ENCODE measurements at places on chromosomes 5 and 9.
A peak's percentile ranks its signal among the peaks of the same experiment; 100 is the strongest.

DNA sequence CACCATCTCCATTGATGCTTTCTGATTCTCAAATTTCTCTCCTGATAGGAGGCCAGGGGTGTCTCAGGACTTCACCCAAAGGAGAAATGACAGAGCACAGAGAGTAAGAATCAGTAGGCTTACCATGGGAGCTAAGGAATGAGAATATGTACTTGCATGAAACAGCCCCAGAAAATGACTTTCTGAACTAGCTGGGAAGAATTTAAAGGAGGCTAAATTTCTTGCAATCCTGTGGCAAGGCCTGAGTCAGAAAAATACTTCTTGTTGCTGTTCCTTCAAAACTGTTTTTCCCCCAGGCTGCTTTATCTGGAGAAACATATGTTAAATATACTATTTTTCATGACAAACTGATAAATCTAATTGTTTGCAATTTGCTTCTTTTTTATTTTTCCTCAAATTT lies 53.4 kb upstream of the FBXL7 start:
- DNase-seq = no peak

- DNase-seq = no peak
Measured at GRCh38 chr5:171493646-171494393, 74.4 kb downstream of the FGF18 start.

- DNase-seq = no peak
Measured at GRCh38 chr9:33921967-33922895, 105.3 kb downstream of the UBE2R2 start.

DNA sequence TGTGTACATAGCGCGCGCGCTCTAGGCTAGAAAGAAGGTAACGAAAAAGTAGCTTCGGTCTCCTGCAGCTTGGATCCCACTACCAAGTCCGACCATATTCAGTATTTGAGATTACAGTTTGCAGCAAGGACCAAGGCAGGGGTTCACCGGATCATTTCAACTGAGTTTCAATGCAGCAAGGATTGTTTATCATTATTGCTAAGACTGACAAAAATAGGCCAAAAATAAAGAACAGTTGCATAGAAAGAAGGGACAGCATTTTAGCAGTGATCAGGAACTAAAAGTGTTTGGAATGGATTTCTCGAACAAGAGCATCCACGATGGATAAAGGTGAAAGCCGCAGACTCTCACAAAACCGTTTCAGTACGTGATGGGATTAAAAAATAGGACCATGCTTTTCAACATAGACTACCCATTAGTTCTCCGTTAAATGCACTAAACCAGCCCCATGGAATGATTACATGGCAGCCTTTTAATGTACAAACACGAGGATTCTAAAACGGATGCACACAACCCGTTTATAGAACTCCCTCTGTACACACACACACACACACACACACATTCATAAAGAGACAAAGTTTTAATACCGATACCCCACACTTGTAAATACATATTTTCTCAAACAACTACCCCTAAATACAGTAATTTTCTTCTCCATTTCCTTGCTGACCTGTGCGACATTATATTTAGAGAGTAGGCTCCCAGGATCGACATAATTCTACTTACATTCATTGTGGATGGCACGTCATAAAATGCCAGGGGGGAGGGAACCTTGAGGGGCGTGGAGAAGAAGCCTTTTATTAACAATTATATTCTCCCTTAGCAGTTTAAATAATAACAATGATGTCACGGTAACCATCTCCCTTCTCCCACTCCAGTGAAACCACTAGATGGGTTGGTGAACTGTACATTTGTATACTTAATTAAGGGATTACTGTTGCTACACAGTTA lies 197.1 kb downstream of the MEF2C start:
- no peak for DNase-seq

DNA sequence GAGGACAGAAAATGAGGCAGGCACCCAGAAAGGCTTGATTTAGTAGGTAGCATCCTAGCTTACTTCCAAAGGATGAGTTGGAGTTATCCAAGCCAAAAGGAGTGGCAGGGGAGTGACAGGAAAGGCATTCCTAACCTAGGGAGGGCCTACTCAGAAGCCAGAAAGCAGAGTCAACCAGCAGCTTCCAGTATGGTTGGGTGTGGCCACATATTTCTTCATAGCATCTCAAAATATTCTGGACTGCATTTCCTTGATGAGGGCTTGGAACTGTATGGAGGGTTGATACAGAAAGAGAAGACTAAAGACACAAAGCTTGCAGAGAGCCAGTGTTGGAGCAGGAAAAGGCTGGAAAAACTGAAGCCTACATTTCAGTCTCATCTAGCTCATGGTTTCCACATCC lies 656.8 kb upstream of the DMAC1 start:
- DNase-seq = peak; percentile 62

- DNase-seq = no peak
Measured at GRCh38 chr5:37002176-37002751, 125.7 kb downstream of the NIPBL start.

GRCh38 chr9:117887383-117887782 lies 183.2 kb downstream of the TLR4 start:
- DNase-seq = no peak

DNA sequence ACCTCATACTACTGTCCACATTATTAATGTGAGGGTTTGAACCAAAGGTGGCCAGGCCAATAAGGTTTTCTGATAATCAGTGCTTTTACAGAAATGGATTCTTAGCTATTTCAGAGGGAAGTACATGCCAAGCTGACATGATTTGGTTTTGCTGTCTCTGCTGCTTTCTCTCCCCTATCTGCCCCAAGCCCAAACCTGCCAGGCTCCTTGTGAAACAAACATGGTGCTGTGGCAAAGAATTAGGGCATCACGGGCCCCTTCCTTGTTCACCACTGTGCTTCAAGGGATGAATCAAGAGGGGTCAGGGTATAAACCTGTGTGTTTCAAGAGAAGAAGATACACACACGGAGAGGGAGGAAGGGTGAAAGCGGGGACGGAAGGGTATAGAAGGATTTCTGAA lies 41.3 kb upstream of the SMU1 start:
- DNase-seq = no peak

DNA sequence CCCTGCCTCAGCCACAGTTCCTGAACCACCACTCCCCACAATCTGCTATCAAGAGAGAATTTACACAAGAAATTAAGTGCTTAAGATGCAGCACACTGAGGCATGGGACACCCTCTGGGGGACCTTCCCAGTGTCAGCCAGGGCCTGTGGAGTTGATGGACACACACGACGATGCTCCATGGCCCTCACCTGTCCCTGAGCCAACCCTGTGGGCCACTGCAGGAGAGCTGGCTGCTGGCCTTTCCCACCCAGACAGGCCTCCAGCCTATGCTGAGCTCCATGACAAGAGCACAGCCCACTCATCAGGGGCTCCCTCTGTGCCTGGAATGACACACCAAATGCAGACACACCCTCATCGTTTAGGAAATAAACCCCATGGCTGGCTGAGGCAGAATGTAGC lies 124.6 kb downstream of the ADAMTS16 start:
- DNase-seq = no peak

GRCh38 chr9:107484117-107484723 lies 5.3 kb downstream of the KLF4 start:
- peak; percentile 91 for DNase-seq

- DNase-seq = no peak
Measured at GRCh38 chr9:5838884-5839571, 6.1 kb upstream of the ERMP1 start.

GRCh38 chr9:137351781-137352501 lies 49.9 kb upstream of the NRARP start:
- DNase-seq = no peak

- no peak for DNase-seq
Measured at GRCh38 chr5:6411141-6411540, 32.8 kb upstream of the MED10 start.

DNA sequence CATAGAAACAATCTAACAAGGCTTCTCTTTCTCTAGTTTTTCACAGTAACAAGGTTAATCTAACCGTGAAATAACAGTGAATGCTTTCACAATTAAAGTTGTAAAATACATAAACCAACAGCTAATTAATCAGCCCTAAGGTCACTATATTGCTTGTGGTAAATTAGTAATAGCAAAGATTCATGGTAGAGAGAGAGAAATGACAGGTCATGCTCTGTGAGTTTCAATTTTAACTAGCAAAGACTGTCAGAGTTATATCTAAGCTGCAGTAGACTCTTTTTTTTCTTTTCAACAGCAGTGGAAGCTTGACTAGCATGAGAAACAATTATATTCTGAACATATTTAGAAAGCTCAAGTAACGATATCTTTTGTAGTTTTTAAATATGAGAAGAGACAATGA lies 1068.0 kb downstream of the MAT2B start:
- DNase-seq = no peak

- peak; percentile 64 for DNase-seq
Measured at GRCh38 chr5:40551496-40552491, 127.9 kb upstream of the PTGER4 start.

GRCh38 chr9:4501147-4501507 lies 10.9 kb downstream of the SLC1A1 start:
- DNase-seq = no peak
